T-cell (primary cell): ENCODE measurements at places on chromosomes 12 and 14.

- H3K27ac ChIP-seq, result no peak overlapping the region
- H3K4me1 ChIP-seq, result no peaks in the 10 kb centered on the region
- H3K36me3 ChIP-seq, result no peaks in the 10 kb centered on the region
- no peaks in the 10 kb centered on the region for H3K27me3 ChIP-seq
- H3K4me3 ChIP-seq, result no peak overlapping the region
These were observed 30.6 kb downstream of the RASSF9 start for GRCh38 chr12:85805654-85806053.

GRCh38 chr14:99684410-99684934 is 374 bp downstream of the CYP46A1 start:
- no peak for DNase-seq
- peak overlapping the region; percentile 17 for H3K4me3 ChIP-seq
- no peaks in the 10 kb centered on the region for H3K4me1 ChIP-seq
- H3K27me3 ChIP-seq, result peaks cover 34% of the 10 kb centered on the region

- DNase-seq, result no peak
- H3K4me1 ChIP-seq, result no peaks in the 10 kb centered on the region
- no peak overlapping the region for H3K27ac ChIP-seq
- H3K4me3 ChIP-seq, result no peak overlapping the region
These were observed 585.6 kb upstream of the MIS18BP1 start for GRCh38 chr14:45838597-45838996.

- no peaks in the 10 kb centered on the region for H3K27me3 ChIP-seq
- no peak overlapping the region for H3K27ac ChIP-seq
- DNase-seq, result no peak
- H3K4me1 ChIP-seq, result no peaks in the 10 kb centered on the region
- no peaks in the 10 kb centered on the region for H3K36me3 ChIP-seq
These were observed 68.8 kb downstream of the RERG start for GRCh38 chr12:15152456-15152855.

GRCh38 chr12:3265406-3265805 is 188.2 kb downstream of the TSPAN9 start:
- H3K4me1 ChIP-seq, result no peaks in the 10 kb centered on the region
- no peaks in the 10 kb centered on the region for H3K27me3 ChIP-seq
- no peak for DNase-seq
- H3K36me3 ChIP-seq, result no peaks in the 10 kb centered on the region
- no peak overlapping the region for H3K27ac ChIP-seq

GRCh38 chr14:49692811-49693734 is at the start of gene KLHDC1:
KLHDC1 (plus strand) TSS chr14:49693120; CDS start chr14:49693195, 75 bp downstream.
- peak within 1 kb of the TSS; percentile 74 for H3K27ac ChIP-seq
- peak; percentile 64 for DNase-seq
- peaks cover 4% of the 10 kb centered on the region for H3K4me1 ChIP-seq
- no peaks in the 10 kb centered on the region for H3K36me3 ChIP-seq

DNA sequence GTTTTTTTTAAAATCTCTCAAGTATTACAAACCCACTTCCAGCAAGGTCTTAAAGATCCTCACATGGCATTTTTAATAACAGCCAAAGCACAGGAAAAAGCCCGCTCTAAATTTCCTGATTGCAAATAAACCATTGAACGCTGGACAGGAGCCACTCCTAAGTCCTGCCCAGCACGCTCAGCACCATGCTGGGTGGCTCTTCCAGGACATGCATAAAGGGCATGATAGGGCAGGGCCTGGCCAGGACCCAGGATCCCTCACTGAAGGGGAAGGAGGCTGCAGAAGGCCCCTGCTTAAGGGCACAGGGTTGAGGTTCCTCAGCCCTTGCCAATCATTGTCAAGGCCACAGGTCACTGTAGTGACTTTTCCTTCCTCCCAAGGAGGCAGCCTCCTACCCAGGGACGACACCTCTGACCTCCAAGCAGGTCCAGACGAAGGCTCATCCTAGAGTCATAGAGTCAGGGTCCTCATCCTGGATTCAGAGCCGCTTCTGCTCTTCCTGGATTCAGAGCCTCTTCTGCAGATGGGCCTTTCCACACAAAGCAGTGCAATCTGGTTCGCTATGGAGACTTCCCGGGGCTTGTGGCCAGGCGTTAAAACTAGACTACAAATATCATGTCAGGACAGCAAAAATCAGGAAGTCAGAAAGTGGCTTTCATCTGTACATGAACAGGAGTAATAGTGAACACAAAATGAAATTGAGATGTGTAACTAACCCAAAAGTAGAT is 123.8 kb downstream of the GCH1 start:
- H3K4me3 ChIP-seq, result no peak overlapping the region
- H3K36me3 ChIP-seq, result no peaks in the 10 kb centered on the region
- no peaks in the 10 kb centered on the region for H3K27me3 ChIP-seq

DNA sequence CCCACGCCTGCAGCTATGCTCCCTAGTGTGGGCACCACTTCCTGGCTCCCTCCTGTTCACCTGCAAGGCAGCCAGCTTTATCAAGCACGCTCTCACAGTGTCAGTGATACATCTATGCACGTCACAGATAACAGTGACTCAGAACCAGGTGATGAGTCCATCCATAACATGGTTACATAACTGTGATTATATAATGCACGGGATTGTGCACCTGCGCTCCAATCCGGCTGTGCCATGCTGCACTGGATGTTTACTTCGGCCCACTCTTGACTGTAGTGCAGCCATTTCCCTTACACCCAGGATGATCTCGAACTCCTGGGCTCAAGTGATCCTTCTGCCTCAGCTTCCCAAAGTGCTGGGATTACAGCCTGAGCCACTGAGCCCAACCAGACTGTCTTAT is 38.4 kb upstream of the CEP83 start:
- H3K27ac ChIP-seq, result no peak overlapping the region
- H3K36me3 ChIP-seq, result no peaks in the 10 kb centered on the region
- H3K4me1 ChIP-seq, result no peaks in the 10 kb centered on the region
- H3K4me3 ChIP-seq, result no peak overlapping the region
- no peak for DNase-seq
- H3K27me3 ChIP-seq, result no peaks in the 10 kb centered on the region

DNA sequence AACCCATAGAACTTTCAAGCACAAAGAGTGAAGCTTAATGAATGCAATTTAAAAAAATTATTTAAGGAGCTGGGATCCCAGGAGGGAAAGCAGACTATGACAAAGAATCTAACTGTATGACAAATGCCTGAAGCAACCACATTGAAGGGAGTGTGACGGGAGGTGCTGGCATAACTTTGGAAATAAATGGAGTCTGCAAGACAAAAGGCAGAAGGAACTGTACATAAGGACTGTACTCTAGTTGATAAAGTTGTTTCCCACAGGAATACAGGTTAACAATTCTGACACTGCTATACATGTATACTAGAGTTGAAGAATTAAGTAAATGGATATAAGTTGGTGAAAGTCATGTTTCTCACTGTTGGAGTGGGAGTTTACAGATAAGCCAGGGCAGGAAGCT is 41.2 kb upstream of the WSCD2 start:
- no peak overlapping the region for H3K27ac ChIP-seq
- no peaks in the 10 kb centered on the region for H3K4me1 ChIP-seq
- no peak overlapping the region for H3K4me3 ChIP-seq

DNA sequence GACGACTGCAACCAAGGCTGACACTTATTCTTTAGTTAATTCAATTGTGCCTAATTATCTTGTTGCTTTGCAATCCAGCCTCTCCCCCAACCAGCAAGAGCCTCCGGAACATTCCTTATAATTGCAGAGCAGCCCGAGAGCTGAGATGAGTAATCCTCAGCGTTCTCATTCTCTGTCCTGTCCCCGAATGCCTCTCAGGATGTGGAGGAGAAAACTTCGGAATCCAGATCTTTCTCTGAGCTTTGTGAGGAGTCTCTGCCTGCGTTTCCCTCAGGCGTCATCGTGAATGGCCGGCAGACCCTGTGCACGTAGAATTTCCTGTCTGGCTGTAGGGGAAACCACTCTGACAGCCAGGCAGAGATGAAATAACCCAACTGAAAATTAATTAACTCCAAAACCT is 160.5 kb upstream of the DIO3 start:
- no peaks in the 10 kb centered on the region for H3K36me3 ChIP-seq
- peaks cover 2% of the 10 kb centered on the region for H3K27me3 ChIP-seq
- no peak overlapping the region for H3K27ac ChIP-seq

DNA sequence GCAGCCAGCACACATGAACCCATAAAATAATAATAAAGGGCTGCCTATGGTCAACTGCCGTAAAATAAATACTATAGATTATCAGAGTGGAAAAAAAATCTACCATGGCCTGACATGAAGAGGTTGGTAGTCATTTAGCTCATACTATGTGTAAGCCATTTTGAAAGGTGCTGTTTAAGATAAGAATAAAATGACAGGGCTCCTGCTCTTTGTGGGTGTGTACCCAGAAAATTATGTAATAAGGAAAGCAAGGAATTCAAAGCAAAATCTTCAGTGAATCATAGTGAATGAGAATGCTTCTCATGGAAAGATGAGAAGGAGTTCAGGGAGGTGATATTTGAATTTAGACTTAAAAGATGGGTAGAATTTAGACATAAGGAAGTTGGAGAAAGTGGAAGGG is 42.9 kb upstream of the PPM1H start:
- H3K27me3 ChIP-seq, result no peaks in the 10 kb centered on the region
- no peaks in the 10 kb centered on the region for H3K36me3 ChIP-seq
- H3K27ac ChIP-seq, result no peak overlapping the region
- H3K4me1 ChIP-seq, result no peaks in the 10 kb centered on the region
- H3K4me3 ChIP-seq, result no peak overlapping the region
- DNase-seq, result no peak

DNA sequence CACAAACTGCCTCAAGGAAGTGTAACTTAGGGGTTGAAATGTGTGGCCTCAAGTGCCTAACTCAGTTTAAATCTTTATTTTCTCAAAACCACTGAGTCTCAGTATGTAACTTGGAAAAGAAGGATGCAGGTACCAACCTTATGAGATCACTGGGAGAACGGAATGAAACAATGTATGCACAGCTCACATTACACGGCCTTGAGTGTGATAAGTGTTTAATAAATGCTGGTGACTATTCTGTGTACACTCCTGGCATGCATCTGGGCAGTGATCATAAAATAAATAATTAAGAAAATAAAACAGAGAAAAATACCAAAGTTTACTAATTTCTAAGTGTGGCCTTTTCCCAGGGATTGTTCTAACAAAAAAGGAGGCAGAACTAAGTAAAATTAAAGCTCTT is 974.5 kb upstream of the FLRT2 start:
- no peaks in the 10 kb centered on the region for H3K4me1 ChIP-seq
- no peaks in the 10 kb centered on the region for H3K27me3 ChIP-seq
- H3K36me3 ChIP-seq, result no peaks in the 10 kb centered on the region

DNA sequence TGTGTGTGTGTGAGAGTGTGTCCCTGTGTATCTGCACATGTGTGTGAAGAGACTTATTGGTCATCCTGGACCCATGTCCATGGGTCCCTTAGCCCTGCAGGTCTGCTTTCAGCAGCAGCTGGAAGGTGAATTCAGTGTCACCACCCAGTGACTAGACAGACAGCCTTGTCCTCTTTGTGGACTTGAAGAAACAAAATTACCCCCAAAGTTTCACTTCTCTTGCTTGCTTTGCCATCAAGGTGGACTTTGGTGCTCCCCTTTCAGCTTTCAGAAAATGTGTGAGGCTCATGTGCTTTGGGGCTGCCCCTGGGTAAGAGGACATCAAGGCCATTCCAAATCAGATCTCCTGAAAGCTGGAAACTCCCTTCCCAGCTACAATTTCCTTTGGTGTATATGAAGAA is 1063.8 kb downstream of the BCL11B start:
- H3K4me1 ChIP-seq, result peaks cover 59% of the 10 kb centered on the region
- DNase-seq, result no peak
- no peaks in the 10 kb centered on the region for H3K27me3 ChIP-seq
- H3K36me3 ChIP-seq, result no peaks in the 10 kb centered on the region
- H3K27ac ChIP-seq, result peak overlapping the region; percentile 74
- no peak overlapping the region for H3K4me3 ChIP-seq

DNA sequence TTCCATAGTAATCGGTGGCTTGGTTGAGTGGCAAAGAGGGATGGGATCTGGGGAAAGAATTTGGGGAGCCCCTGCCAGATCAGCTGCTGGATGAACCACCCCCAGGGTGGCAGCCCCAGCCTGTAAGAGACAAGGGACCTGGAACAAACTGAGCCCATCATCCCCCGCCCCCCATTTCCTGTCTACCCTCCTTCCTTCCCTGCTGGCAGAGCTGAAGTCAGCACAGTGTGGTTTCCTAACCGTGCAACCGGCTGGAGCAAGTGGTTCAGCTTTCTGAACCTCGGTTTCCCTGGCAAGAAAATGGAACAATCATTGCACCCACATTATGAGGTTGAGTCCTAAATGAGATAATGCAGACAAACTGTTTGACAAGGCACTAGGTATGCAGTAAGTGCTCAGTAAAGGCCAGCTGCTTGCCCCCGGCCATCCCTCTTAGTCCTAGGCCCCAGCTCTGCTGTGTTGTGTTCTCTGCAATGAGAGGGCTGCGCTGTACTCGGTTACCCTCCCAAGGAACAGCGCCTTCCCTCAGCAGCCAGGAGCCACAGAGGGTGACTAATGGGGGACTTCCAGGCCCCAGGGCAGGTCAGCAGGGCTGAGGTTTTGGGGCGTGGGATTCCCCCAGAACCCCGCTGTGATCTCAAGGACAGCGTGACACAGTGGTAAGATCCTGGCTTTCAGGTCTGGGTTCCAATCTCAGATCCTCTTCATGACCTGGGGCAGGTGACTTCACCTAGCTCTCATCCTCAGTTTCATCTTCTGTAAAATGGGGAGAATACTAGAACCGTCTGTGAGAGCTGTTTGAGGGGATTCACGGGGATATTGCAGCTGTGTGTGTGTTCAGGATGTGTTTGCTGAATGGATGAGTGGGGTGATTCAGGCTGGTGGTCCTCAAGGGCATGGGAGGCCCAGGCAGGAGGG is 16.5 kb downstream of the SELPLG start:
- no peak overlapping the region for H3K4me3 ChIP-seq
- peaks cover 19% of the 10 kb centered on the region for H3K4me1 ChIP-seq
- H3K27me3 ChIP-seq, result no peaks in the 10 kb centered on the region
- DNase-seq, result peak; percentile 75
- H3K36me3 ChIP-seq, result peaks cover 25% of the 10 kb centered on the region

DNA sequence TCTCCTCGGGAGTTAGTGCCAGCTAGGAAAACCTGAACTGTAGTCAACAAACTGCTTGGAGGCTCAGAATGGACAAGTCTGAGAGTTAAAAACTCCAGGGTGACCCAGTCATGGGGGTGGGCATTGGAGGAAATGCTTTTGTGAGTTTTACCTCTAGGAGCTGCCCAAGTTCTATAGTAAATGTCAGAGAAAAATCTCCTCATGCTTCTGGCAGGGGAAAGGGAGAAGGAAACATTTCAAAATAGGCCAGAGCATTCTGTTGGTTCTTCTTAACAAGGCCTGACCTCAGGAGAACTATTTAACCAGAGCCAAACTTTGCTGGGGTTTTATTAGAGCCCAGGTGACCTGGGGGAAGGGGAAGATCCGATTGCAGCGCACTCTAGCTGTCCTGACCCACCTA is 12.3 kb downstream of the NINJ2 start:
- no peak overlapping the region for H3K27ac ChIP-seq
- H3K36me3 ChIP-seq, result no peaks in the 10 kb centered on the region
- H3K27me3 ChIP-seq, result no peaks in the 10 kb centered on the region
- DNase-seq, result no peak

DNA sequence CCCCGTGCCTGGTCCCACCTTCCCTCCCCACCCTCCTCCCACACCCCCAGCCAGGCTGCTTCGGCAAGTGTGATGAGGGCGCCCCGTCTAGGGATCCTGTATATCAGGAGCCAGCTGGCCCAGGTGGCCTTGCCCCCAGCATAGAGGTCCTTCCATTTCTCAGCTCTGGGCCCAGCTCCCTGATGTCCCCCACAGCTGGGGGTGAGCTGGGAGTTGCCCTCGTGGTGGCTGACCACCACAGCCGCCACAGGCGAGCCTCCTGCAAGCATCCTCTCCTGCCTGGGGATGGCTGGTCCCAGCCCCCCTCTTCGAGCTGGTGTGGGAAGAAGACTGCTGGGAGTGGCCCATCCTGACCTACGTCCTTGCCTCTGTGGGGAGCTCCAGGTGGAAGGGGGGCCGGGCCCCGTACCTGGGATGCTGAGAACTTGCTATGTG is 7.4 kb downstream of the ASPG start:
- H3K4me3 ChIP-seq, result no peak overlapping the region
- peaks cover 7% of the 10 kb centered on the region for H3K4me1 ChIP-seq
- H3K36me3 ChIP-seq, result no peaks in the 10 kb centered on the region
- no peak for DNase-seq
- no peak overlapping the region for H3K27ac ChIP-seq
